HS-27A (cell line): ENCODE measurements at places on chromosomes 16 and 17.

DNA sequence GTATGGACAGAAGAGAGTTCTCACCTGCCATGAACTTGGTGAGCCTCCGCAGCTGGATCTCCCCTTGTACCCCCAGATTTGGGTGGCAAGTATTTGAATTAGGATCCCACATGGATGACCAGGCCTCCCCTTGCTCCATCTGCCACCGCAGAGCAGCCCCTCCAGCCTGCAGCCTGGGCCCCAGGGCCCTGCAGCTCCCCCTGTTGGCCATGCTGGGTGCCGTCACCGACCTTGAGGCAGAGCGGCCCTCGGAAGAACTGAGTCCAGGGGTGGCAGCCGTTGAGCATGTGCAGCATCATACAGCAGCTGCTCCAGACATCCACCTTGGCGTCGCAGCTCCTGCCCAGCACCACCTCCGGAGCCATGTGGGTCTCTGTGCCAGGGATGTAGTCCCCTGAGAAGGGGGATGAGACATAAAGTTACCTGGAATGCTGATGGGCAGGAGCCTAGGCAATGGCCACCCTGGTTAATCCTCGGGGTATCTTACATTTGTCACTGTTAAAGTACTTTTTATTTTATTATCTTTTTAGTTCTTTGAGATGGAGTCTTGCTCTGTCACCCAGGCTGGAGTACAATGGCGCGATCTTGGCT, 9.0 kb upstream of the SPATA32 start:
- no peak for DNase-seq

- no peak for DNase-seq
These were observed 46.0 kb upstream of the TBX2 start for GRCh38 chr17:61353615-61354014.

DNA sequence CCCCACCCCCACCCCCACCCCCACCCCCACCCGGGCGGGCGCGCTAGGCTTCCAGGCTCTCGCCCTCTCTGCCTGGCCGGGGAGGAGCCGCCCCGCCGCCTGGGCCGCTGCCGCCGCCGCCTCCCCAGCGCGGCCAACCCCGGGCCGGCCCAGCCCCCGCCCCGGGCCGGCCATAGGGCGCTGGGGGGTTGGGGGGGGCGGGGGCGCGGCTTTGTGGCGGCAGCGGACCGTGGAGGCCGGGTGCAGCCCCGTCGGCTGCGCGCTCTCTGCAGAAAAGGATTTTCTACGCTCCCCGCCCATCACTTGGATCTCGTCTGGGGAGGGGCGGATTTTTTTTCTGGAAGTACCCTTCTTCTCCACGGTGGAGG, 230.9 kb downstream of the MRTFB start:
- DNase-seq: no peak

DNA sequence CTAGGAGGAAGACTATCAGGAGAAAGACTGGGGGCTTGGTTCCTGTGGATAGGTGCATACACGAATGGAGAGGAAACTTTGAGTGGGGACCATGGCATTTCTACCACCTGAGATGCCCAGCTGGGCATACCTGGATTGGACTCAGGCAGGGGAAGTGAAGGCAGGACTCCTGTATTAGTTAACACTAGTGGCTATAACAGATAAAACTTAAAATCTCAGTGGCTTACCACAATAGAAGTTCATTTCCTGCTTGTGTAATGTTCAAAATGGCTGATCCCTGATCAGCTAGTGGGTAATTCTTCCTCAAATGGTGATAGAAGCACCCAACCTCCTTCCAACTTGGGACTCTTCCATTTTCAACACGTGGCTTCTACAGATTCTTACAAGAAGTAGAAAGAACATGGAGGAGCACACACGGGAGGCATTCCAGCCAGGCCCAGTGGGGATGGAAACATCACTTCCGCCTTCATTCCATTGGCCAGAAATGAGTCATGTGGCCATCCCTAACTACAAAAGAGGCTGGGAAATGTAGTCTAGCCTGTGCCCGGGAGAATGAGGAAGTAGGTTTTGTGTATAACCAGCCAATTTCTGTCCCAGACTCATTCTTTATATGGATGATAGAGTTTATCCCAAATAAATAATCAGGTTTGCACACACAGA, 112.1 kb downstream of the UTP18 start:
- DNase-seq: peak; percentile 54

- no peak for DNase-seq
These were observed 48.7 kb downstream of the SF3B3 start for GRCh38 chr16:70572050-70572925.

DNA sequence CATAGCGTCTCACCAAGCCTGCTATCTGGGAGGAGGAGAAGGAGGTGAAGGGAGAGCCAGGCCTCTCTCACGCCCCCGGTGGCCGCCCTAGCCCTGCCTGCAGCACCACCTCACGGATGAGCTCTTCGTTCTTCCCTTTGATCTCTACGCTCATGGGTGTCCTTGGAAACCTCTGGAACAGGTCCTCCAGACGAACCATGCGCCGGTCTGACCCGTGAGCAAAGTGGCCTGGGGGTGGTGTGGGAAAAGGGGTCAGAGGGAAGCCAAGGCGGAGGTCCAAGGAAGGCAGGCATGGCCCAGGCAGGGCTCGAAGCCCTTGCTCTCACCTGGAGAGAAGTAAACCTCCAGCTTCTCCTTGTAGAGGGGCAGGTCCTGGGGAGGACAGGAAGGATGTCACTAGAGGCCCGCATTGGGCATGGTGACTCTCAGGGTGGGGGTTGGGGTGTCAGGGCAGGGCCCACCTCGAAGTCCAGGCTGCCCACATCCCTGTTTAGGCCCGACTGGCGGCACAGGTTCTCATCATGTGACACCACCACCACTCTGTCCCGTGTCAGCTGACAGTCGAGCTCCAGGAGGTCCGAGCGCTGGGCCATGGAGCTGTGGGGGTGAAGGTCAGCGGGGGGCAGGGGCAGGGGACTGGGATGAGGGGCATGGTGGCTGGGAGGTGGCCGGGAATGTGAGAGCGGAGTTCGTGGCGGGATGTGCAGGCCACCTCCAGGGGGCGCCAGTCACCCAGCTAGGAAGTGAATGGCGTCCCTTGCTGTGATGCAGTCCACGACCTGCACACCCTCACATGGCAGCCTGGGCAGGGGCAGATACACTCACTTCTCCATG, 923 bp downstream of the GDPD3 start:
- no peak for DNase-seq

DNA sequence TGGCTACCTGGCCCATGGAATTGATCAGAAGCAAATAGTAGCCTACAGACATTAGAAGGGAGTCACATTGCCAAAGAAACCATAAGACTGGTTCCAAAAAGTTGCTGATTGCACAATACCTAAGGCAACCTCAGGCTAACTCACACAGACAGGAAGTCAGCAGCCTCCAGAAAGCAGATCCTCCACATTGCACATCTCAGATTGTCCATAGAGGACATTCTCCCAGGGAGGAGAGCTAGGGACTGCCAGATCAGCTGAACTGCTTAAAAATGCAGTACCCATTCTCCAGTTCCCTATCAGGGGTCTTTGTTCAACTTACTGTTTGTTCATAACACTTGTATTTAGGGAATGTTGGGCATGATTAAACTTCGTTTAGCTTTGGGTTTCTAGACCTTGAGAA, 4.2 kb downstream of the CCL3 start:
- no peak for DNase-seq

DNA sequence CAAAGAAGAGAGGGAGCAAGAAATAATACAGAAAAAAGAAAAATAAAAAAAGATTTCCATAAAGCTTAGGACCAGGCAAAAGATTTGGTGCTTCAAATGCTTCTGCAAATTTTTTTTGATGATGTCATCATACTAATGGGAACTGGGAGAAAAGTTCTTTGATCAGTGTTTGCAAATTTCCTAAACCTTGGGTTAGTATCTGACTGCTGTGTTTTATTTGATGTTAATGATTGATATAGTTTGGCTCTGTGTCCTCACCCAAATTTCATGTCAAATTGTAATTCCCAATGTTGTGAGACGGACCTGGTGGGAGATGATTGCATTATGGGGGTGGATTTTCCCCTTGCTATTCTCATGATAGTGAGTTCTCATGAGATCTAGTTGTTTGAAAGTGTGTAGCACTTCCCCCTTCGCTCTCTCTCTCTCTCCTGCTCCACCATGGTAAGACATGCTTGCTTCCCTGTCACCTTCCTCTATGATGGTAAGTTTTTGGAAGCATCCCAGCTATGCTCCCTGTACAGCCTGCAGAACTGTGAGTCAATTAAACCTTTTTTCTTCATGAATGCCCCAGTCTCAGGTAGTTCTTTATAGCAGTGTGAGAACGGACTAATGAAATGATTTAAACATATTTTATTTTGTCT, 72.6 kb downstream of the TMEM100 start:
- no peak for DNase-seq

DNA sequence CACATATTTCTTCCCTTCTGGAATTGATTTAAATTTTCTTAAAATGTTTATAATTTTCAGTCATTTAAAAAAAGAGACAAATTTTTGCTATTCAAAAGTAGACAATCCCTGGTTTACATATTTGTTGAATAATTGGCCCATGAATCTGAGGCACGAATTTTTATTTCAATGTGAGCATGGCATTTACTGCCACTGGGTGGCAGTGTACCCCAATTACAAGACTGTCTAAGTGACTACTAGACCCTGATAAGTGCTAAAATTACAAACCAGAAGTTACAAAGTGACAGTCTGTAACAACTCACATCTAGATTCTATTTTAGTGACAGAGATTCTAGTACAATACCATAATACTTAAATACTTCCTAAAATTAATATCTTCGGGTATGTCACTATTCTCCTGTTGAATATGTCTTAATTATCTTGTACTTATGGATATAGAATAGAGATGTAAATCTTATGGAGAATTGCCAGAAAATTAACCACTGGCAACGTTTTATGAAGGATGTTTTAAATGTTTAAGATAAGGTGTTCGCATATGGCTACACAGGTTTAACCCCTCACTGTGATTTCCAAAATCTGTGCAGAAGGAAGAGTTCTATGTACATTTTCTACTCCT, 235.8 kb downstream of the MAP2K4 start:
- DNase-seq: peak; percentile 11

GRCh38 chr17:55625521-55625920, 97.1 kb downstream of the TMEM100 start:
- no peak for DNase-seq

- DNase-seq: no peak
These were observed 9.6 kb downstream of the CDH5 start for GRCh38 chr16:66376114-66376513.

GRCh38 chr17:76087531-76087930, 8.5 kb downstream of the ZACN start:
- DNase-seq: no peak

GRCh38 chr17:16391451-16391850, 10.6 kb downstream of the UBB start:
- no peak for DNase-seq

DNA sequence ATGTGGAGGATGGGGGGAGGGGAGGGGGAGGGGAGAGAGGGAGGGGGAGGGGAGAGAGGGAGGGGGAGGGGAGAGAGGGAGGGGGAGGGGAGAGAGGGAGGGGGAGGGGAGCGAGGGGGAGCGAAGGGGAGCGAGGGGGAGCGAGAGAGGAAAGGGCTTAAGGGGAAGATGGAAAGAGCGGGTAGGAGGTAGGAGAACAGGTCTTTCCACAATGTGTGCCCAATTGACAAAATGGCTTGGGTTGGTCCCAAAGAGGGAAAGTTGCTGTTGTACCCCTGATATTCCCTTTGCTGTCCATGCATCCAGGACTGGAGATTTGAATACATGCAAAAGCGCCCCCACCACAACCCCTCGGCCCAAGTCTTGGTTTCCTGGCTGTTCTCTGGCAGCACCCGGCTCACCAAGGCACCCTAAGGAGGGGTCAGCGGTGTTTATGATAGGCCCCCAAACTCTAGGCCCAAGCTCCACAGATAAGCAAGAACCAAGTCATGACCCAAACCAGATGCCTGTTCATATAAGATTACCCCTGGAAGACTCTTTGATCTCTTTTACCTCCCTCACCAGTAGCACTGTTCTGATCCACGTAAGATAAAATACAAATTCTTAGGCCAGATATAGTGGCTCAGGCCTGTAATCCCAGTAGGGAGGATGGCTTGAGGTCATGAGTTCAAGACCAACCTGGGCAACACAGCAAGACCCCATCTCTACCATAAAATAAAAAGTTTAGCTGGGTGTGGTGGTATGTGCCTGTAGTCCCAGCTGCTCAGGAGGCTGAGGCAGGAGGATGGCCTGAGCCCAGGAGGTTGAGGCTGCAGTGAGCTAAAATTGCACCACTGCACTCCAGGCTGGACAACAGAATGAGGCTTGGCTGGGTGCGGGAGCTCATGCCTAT, 119.6 kb downstream of the ZFHX3 start:
- DNase-seq: no peak

GRCh38 chr17:30780343-30780742, 44.1 kb downstream of the CRLF3 start:
- no peak for DNase-seq

DNA sequence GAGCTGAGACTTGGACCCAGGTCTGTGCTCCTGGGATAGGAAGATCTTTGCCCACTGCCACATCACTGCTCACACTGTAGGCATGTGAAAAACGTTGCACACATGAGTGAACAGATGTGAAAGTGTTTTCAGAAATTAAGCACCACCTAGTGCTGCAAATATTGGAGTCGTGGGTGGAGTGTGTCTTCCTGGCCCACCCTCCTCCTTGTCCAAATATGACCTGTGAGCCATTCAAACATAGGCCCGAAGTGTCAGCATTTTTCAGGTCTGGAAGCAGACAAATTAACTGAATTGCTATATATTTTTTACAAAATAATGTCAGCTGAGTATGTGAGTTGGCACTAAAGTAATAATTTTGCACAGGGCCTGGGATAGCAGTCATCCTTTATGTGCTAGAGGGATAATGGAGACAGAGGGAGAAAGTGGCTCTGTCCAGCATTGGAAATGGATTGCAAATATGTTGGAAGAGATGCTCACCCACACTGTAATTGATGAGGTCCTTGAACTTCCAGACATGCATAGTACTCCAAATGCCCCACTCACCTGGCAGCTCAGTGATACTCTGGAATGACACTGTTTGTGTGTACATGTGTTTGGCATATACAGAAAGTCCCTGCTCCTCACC, 58.7 kb downstream of the ACSM1 start:
- DNase-seq: no peak

- no peak for DNase-seq
These were observed 372.7 kb downstream of the SLC39A11 start for GRCh38 chr17:72719578-72720493.

GRCh38 chr17:69593351-69593715, 178.8 kb downstream of the MAP2K6 start:
- DNase-seq: no peak

DNA sequence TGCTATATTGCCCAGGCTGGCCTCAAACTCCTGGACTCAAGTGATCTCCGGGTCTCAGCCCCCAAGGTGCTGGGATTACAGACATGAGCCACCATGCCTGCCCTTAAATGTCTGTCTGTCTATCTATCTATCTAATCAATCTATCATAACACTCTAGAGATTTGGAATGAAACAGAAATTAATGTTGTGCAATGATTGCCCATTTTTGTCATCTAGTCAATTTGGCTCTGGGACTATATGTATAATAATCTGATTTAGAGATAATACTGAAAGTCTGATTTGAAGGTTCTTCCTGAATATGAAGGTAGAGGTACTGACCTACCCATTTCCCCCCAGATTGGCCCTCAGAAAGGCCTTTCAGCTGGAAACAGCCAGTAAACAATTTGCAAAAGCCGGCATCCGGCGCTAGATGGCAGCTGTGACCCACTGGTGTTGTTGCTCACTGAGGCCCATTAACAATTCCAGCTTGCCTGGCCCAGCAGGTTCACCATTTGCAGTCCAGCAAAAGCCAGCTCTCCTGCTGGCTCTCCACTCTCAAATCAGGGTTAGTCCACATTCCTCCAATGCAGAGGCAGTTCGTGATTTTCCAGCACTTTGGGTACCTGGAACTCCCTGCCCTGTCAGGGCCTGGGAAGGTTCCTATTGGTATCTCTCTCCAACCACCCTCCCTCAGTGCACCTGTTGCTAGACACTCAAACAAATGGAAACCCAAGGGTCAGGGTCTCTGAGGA, 22.9 kb upstream of the C16orf87 start:
- peak; percentile 55 for DNase-seq

GRCh38 chr16:49856672-49857330, 889 bp upstream of the ZNF423 start:
- no peak for DNase-seq
